ENCODE measurements at places on chromosomes 16 and 17.
A peak's percentile ranks its signal among the peaks of the same experiment; 100 is the strongest.

GRCh38 chr17:22492331-22492730, 800.0 kb downstream of the KCNJ18 start:
- no peak for DNase-seq

- DNase-seq: no peak
Observed at GRCh38 chr16:23729503-23730424, 16.7 kb upstream of the ERN2 start.

DNA sequence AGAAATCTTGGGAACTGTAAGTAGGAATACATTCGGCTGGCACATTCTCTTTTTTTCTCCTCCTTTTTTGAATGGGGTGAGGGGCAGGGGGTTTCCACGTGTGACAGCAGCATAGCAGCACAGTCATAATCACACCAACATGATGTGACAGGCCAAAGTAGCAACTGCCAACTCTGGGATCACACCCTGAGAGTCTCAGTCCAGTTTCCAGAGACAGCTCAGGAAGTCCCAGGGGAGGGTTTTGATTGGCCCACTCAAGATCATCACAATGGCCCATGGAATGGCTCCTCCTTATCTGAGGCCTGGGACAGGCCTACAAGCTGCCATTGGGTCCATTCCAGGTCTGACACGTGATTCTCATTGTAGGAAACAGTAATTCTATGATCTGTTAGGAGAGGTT, 207.1 kb upstream of the ASIC2 start:
- no peak for DNase-seq

GRCh38 chr16:85984947-85985451, 86.0 kb downstream of the IRF8 start:
- no peak for DNase-seq

- DNase-seq: no peak
Observed at GRCh38 chr17:36879027-36879426, 58.2 kb upstream of the LHX1 start.

DNA sequence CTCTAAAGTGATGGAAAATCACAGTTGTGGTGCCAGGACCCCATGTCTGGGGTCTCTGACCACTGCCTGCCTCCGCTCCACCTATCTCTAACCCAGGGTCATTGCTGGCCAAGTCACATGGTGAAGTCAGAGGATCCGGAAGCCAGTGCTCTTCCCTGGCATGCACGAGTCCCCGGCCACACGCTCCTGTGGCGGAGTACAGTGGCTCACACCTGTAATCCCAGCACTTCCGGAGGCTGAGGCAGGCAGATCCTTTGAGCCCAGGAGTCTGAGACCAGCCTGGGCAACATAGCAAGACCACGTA, 21.5 kb upstream of the RBFOX3 start:
- no peak for DNase-seq

DNA sequence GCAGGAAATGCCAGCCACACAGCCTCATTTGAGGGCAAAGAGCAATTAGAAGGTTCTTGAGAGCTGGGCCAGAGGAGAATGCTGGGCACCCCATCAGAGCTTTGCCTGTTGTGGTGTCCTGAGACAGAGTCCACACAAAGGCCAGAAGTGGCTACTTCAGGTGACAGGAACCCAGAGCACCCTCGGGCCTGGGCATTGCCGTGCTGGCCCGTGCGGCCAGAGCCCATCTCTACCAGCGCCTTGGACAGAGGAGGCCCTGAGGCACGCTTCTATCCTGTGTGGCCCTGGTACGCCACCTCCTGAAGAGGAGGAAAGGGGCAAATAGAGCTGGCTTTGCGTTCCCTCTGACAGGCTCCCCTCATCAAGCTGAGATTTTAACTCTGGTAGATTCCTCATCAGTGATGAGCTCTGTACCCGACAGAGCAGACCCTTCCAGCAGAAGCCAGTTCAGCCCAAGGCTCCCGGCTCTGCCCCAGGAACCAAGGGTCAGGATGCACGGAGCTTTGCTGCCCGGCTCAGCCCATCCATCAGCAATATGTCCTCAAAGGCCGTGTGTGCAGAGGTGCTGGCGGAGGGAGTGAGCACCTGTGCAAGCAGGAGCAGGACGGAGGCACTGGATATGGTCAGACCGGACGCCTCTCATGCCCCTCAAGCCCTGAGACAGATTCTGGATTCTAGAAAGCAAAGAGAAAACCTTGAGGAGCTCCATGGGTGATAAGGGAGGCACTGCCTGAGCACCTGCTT, 3.4 kb upstream of the RASD1 start:
- no peak for DNase-seq

DNA sequence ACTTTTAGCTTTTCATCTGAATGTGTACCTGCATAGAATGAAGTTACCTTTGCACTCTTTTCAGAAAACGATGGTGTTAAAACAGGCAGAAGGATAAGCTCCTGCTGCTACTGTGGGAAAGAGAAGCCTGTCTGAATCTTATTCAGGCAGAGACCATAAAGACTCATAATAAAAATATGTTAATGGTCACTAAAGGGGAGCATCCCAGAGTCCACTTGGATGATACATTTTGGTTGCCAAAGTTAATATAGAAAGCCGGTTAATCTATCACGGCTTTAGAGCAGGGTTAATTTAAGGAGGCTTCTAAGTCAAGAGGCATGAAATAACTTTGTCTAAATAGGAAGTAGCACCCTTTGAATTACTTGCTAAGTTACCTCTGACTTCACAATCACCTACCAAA, 2.9 kb downstream of the MARCHF10 start:
- no peak for DNase-seq

- no peak for DNase-seq
Observed at GRCh38 chr16:85473323-85473722, 139.8 kb upstream of the GSE1 start.

- no peak for DNase-seq
Observed at GRCh38 chr17:28643983-28644786, 773 bp downstream of the BLTP2 start.

GRCh38 chr17:40108970-40109824, 8.8 kb upstream of the NR1D1 start:
- no peak for DNase-seq

DNA sequence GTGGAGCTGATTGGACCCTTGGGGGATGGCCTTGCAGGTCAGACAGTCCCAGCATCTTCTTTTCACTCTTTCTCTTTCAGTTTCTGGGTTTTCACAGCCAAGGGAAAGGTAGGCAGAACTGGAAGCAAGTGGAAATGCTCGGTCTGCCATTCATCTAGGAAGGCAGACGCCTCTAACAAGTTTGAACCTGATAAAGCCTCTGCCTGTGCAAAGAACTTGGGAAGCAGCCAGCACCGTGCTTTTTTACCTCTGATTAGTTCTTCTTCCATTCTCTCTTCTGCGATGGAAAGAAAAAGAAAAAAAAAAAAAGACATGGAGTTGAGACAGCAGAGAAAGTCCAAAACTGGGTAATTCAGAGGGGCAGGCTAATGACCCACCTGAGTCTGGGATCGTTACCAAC, 997.8 kb upstream of the EEF2KMT start:
- DNase-seq: no peak

DNA sequence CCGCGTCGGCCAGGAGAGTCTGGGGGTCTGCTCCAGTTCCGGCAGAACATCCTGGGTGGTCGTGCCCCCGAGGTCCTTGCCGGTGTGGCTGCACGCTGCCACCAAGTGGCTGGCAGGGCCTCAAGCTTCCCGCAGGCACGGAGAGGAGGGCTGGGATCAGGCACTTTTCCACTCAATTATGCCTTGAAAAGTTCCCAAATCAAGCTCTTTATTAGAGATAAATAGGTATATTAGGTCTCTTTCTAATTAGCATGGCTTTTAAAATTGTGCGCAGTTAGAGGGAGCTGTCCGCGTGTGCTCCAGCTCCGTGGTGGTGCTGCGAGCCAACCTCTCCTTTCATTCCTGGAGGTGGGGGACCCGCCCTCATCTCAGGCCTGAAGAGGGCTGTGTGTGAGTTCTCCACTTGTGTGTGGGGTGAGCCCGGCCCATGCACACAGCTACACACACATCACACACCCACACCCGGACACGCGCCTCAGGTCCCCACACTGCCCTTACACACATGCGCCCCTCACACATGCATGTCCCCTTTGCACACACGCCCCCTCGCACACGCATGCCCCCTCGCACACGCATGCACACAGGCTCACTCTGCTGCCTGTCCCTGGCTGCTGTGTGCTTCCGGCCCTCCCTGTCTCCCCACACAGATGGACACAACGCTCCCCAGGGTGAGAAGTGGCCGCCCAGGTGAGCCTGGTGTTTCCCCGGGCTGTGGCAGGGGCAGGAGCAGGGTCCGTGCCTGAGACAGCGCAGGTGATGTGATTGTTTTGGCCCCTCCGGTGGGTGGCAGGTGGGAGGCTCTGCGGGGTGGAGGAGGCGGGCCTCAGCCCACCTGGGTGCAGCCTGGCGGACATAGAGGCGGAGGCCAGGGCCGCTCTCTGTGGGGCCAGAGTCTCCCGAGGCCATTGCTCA, 28.8 kb downstream of the CACNA1H start:
- DNase-seq: no peak

- DNase-seq: no peak
Observed at GRCh38 chr16:70018254-70018653, 67.1 kb downstream of the CLEC18A start.

GRCh38 chr16:50520451-50521245, 27.5 kb upstream of the NKD1 start:
- DNase-seq: no peak

DNA sequence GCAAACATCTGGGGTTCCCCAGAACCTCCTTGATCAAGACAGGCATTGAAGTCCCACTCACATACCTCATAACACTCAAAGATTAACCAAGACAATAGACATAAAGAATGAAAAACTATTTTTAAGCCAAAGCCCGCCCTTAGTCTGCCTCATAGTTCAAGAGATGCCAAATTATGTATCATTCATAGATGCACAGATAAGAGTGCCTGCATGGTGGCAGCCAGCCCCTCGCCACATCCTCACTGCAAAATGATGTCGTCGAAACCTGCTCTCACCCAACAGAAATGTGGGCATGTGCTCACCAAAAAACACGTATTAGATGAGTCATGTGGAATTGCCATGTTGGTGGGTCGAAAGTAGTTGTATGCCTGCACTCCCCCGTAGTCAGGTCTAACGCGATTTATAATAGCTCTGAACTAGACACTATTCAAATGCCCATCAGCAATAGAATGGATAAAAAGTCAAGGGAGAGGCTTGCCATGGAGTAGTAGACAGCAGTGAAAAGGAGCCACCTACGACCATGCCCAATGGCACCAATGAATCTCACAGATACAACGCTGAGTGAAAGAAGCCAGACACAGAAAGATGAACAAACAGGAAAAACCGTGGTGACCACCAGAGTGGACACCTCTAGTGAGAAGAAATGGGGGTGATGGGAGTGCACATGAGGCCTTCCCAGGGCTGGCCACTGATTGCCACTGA, 64.8 kb downstream of the C16orf95 start:
- no peak for DNase-seq

DNA sequence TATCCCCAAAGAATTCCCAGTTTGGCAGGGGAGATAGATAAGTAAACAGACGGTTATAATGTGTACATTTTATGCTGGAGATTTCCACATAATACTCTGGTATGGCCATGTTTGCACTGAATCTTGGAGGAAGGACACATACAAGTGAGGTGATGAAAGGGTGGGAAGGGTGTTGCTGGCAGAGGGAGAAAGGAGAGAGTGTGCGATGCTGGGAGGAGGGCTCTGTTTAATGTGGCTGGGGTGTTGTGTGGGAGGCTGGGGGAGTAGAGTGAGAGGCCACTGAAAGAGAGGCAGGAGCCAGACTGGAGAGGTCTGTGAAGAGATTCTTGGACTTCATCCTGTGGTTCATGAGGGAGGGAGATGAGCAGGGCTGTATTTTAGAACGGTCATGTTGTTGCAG, 87.6 kb downstream of the SPACA3 start:
- DNase-seq: no peak

GRCh38 chr17:45117334-45117733, 15.0 kb downstream of the PLCD3 start:
- DNase-seq: no peak

DNA sequence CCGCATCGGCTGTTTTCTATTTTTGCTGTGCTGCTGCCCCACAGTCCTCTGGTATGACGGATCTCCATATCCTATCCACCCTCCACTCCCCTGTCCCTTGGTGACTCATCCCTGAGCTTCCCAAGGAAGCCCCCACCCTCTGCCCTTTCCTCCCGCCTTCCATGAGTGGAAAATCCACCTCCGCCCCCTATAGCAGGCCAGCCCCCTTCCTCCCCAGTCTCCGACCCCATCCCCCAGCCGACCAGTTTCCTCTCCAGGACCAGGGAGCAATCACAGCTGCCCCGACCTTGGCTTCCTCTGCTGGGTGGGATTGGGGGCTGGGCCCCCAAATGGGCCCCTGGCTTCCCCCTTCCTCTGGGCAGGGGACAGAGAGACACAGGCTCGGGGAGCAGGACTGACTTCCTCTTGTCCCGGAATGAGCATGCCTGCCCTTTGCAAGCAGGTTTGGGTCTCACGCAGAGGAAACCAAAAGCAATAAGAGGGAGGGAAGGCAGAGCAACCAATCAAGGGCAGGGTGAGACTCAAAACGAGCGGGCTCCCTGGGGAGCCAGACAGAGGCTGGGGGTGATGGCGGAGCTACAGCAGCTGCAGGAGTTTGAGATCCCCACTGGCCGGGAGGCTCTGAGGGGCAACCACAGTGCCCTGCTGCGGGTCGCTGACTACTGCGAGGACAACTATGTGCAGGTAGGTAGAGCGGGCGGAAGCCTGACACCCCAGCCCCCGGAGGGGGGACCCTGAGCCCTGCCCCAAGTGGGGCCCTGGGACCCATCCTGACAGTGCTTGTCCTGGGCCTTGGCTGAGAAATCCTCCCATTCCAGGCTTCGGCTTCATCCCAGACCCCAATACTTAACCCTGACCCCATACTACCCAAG, at the start of the genes ABI3 and GNGT2:
Gene ABI3 (plus strand): TSS at position 550 of the 872 bp plus-strand sequence. CDS start 18 bp downstream, at position 568.
Gene GNGT2 (minus strand): TSS at position 417 of the 872 bp plus-strand sequence. CDS start 3,152 bp downstream, outside the sequence.
- no peak for DNase-seq

DNA sequence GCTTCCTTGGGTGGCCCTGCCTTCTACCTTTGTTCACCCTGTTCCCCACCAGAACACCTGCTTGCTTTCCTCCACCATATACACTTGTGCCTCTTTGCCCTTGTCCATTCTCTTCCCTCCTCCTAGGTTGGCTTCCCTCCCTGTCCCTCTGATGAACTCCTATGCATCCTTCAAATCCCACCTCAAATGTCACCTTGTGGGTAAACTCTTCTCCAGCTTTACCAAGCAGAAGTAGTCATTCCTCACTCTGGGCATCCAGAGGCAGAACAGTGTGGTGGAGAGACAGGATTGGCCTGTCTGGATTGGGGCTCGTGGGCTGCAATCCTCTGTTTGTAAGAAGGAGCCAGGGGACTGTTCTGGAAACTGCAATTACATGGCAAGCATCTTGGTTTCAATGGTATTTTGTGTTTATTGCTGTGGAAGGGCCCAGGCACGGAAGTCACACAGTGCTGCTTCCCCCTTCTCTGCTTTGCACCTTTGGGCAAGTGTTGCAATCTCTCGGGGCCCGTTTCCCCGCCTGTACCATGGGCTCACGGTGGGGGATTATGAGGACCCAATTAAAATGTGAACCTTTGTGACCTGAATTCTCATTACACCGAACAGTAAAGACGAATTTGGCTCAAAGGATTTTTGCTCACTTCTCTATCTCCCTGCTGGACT, 21.9 kb upstream of the NXPH3 start:
- DNase-seq: no peak

GRCh38 chr16:4693956-4694641, 737 bp downstream of the NUDT16L1 start:
- peak; percentile 35 for DNase-seq

- no peak for DNase-seq
Observed at GRCh38 chr16:23269248-23269953, 32.7 kb upstream of the SCNN1B start.

Data from activated gamma-delta T cell (primary cell).